Activated T-helper 2 cell treated with anti-CD3 and anti-CD28 coated beads, Interferon-gamma antibody, Interleukin-2, Interleukin-4, amounts not matched to agents 10 μg/mL and 5 μg/mL and 100 μg/mL, durations not matched to agents 14 hours and 24 hours and 36 hours (primary cell): ENCODE measurements at places on chromosomes 3 and 15. TPM values are rescaled to one million over a fixed set of nuclear protein-coding genes. Genes with fewer than 3 reads are reported as not detected.

The CFAP100 gene
- not detected in 2 replicates for total RNA-seq

The SLC6A20 gene
- total RNA-seq = not detected in 2 replicates

DNA sequence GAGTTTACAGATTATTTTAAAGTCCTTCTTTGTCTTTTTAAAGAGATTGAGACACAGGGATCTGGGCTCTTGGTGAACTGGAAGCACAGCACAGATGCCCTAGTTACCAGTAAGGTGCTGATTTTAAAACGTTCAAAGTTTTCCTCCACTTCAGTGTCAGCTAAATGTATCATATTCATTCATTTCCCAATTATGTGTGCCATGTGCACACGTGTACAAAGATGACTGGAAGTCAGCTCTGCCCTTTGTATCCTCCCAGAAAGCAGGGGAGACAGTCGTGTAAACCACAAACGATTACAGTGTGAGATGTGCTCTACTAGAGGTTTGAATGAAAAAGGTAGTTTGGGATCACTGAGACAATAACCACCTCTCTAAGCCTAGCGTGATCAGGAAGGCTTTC, 730 bp downstream of the ZKSCAN7 start:
- H3K36me3 ChIP-seq = peaks cover 15% of the 10 kb centered on the region
- no peak for DNase-seq

The AADACL2 gene
- total RNA-seq = not detected in 2 replicates

The TIMP4 gene
- total RNA-seq = 0.41 and 0.92 TPM in 2 replicates

DNA sequence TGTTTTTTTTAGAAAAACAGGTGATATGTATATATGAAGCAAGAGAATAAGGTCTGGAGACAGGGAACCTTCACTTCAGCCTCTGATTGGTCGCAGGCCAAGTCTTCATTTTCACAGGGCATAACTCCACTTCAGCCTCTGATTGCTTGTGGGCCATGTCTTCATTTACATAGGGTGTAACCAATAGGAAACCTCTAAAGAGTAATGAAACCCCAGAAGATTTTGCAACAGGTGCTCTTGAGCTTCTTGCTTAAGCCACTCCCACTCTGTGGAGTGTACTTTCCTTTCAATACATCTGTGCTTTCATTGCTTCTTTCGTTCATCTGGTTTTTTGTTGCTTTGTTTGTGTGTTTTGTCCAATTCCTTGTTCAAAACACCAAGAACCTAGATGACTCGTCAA, 22.6 kb upstream of the SCG3 start:
- H3K36me3 ChIP-seq = no peaks in the 10 kb centered on the region
- DNase-seq = no peak
- H3K4me3 ChIP-seq = no peak overlapping the region
- no peaks in the 10 kb centered on the region for H3K4me1 ChIP-seq
- no peak overlapping the region for H3K27ac ChIP-seq

The APBA2 gene
- total RNA-seq = 1.1 and 1.2 TPM in 2 replicates

GRCh38 chr3:9088441-9089353, 125.4 kb upstream of the RAD18 start:
- no peak overlapping the region for H3K4me3 ChIP-seq
- H3K4me1 ChIP-seq = no peaks in the 10 kb centered on the region
- no peak overlapping the region for H3K27ac ChIP-seq
- H3K27me3 ChIP-seq = peaks cover 9% of the 10 kb centered on the region
- no peak for DNase-seq
- no peaks in the 10 kb centered on the region for H3K36me3 ChIP-seq

DNA sequence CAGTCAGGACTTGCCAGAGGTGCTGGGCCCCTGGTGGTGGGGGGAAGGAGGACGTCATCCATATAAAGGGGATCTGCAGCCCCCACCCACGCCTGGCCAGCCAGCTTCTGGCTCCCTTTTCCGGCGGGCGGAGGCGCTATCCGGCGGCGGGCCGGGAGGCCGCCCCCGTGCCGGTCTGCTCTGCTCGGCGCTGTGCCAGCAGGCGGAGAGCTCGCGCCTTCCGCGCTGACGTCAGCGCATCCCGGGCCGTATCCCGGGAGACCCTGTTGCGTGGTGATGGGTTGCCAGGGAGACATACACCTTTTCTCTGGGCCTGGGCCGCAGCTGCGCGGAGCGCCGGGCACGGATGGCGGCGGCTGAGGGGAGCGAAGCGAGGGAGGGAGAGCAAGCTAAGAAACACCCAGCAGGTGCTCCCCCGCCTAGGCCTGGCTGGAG, 1.1 kb downstream of the FAM131A start:
- DNase-seq = no peak
- peaks cover 39% of the 10 kb centered on the region for H3K4me1 ChIP-seq
- H3K27ac ChIP-seq = no peak overlapping the region
- peaks cover 19% of the 10 kb centered on the region for H3K36me3 ChIP-seq
- peak overlapping the region; percentile 9 for H3K4me3 ChIP-seq

DNA sequence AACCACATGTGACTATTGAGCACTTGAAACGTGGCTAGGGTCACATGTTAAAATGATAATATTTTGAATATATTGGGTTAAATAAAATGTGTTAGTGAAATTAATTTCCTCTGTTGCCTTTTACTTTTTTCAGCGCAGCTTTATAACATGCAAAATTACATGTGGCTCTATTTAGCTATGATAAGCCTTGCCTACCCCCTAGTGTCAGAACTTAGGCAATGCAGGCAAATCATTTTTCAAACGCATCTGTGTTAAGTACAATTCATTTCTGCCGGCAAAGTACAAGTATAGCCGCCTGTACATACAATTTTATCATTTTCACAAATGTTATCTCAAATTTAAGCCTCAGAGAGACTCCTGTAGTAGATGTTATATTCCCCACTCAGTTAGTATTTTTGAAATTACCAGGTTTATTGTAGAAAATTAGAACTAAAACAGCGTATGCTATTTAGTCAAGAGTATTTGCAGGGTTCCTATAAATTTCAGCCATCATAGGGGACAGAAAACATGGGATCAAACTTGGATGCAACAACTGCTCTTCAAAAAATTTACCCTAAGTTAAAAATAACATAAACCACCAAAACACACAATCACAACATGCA, 56.1 kb downstream of the TAFA4 start:
- no peaks in the 10 kb centered on the region for H3K4me1 ChIP-seq
- peaks cover 14% of the 10 kb centered on the region for H3K27me3 ChIP-seq
- no peak overlapping the region for H3K4me3 ChIP-seq

GRCh38 chr15:82197733-82198594, 64.6 kb downstream of the EFL1 start:
- peak; percentile 35 for DNase-seq
- no peak overlapping the region for H3K27ac ChIP-seq
- no peak overlapping the region for H3K4me3 ChIP-seq
- H3K36me3 ChIP-seq = peaks cover 2% of the 10 kb centered on the region

DNA sequence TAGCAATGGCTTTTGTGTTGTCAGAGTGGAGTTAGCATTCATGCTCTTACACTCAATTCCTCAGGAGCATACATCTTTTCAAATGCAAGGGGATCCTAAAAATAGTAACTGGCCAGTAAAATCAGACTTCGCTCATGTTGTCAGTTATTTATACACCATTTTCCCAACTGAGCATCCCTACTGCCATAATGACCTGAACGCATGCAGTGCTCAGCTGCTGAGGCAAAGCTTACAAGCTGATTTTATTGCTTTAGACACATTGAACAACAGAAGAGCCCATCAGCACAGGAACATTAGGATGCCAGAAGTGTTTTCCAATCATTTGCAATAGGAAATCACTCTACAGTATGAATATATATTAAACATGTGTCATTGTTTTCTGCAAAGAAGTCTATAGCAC, 689.7 kb upstream of the BCHE start:
- no peaks in the 10 kb centered on the region for H3K36me3 ChIP-seq
- no peak overlapping the region for H3K27ac ChIP-seq

The OR5AC2 gene
- total RNA-seq = not detected in 2 replicates

DNA sequence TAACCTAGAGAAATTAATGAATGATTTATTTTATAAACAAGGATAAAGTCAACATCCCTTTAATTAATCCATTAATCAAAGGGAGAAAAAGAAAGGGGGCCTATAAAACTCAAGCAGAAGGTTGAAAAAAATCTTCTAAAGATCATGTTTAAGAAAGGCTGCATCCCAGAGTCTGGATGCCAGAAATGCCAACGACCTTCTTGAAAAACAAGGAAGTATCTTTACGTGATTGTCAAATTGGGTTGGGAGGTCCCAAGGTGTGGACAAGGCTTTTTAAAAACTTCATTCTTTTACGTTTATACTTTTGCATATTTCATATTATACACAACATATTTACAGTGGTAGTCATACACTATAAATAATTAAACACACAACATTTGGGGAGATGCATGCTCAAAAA, 1.6 kb downstream of the GOLGB1 start:
- peaks cover 11% of the 10 kb centered on the region for H3K27me3 ChIP-seq
- no peak overlapping the region for H3K4me3 ChIP-seq
- peaks cover 4% of the 10 kb centered on the region for H3K36me3 ChIP-seq
- peaks cover 7% of the 10 kb centered on the region for H3K4me1 ChIP-seq
- H3K27ac ChIP-seq = no peak overlapping the region

The SAMMSON gene
- total RNA-seq = not detected in 2 replicates

- H3K27ac ChIP-seq = no peak overlapping the region
- peaks cover 25% of the 10 kb centered on the region for H3K36me3 ChIP-seq
- no peak for DNase-seq
- no peak overlapping the region for H3K4me3 ChIP-seq
- H3K27me3 ChIP-seq = no peaks in the 10 kb centered on the region
- no peaks in the 10 kb centered on the region for H3K4me1 ChIP-seq
These were observed 21.8 kb upstream of the ANPEP start for GRCh38 chr15:89836267-89837133.

The C3orf20 gene
- 0.07 and 0.16 TPM in 2 replicates for total RNA-seq

DNA sequence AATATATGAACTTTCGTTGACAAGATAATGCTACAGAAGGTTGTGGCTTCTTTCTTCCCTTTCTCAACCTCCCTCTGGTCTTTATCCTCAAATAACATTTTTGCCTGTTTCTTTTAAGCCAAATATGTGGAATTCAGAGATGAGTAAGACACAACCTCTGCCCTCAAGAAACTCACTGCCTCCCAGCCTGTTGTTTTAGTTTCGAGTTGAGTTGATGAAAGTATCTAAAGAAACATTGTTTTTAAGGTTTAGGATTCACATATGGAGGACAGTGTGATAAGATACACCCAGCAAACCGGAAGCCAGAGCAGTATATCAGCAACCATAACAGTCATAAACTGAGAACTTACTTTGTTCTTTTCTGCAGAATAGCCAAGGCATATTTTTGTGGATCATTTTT, 218.6 kb downstream of the THSD4 start:
- peaks cover 8% of the 10 kb centered on the region for H3K27me3 ChIP-seq
- H3K4me1 ChIP-seq = peaks cover 23% of the 10 kb centered on the region
- H3K4me3 ChIP-seq = no peak overlapping the region
- DNase-seq = no peak

DNA sequence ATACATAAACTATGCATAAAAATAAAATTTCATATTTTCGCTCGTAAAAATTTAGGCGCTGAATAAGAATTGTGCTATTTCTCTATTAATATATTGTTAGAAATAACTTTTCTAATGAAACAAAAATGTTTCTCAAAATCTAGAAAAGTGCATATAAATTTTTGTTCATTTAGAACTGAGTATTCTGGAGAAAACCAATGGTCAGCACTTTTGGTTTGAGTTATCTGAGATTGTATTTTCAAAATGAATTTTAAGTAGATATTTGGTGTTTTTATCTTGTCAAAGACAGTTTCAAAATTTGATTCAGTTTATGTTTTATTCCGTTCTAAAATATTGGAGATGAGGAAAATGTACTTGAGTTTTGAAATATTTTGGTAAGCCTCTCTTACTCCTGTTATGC, 13.9 kb downstream of the MYNN start:
- H3K27me3 ChIP-seq = no peaks in the 10 kb centered on the region
- H3K4me1 ChIP-seq = peaks cover 19% of the 10 kb centered on the region
- no peak for DNase-seq
- no peak overlapping the region for H3K4me3 ChIP-seq
- peaks cover 64% of the 10 kb centered on the region for H3K36me3 ChIP-seq

The CHSY1 gene
- total RNA-seq = 50.5 and 52.2 TPM in 2 replicates

GRCh38 chr15:44763187-44763586, 26.9 kb downstream of the TRIM69 start:
- peaks cover 4% of the 10 kb centered on the region for H3K4me1 ChIP-seq
- H3K4me3 ChIP-seq = no peak overlapping the region
- no peak overlapping the region for H3K27ac ChIP-seq
- peaks cover 3% of the 10 kb centered on the region for H3K27me3 ChIP-seq

- peaks cover 4% of the 10 kb centered on the region for H3K36me3 ChIP-seq
- H3K27me3 ChIP-seq = peaks cover 8% of the 10 kb centered on the region
- H3K27ac ChIP-seq = no peak overlapping the region
- no peak for DNase-seq
These were observed 64.8 kb upstream of the ARL8B start for GRCh38 chr3:5057272-5057671.

DNA sequence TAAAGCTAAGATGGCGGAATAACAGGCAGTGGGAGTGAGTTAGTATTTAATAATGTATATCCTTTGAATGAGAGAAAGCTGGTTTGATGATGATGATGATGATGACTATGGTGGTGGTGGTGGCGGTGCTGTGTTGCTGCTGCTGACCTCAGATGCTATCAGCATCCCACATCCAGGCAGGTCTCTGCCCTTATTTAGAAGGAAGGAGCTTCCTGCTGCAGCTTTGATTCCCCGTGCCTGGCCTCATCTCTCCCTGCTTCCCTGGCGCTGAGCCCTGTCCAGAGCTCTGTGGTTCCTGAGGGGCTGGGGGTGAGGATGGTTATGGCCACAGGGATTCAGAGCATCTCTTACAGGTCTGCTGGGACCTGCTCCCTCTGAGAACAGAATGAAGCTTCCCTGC, 73.1 kb downstream of the RAB11A start:
- H3K36me3 ChIP-seq = no peaks in the 10 kb centered on the region
- peaks cover 15% of the 10 kb centered on the region for H3K4me1 ChIP-seq
- peak; percentile 38 for DNase-seq
- no peak overlapping the region for H3K27ac ChIP-seq

GRCh38 chr15:77243135-77243534, 172.2 kb upstream of the TSPAN3 start:
- no peaks in the 10 kb centered on the region for H3K27me3 ChIP-seq
- no peak overlapping the region for H3K4me3 ChIP-seq
- no peaks in the 10 kb centered on the region for H3K36me3 ChIP-seq
- H3K4me1 ChIP-seq = peaks cover 3% of the 10 kb centered on the region
- DNase-seq = no peak
- no peak overlapping the region for H3K27ac ChIP-seq

- H3K27ac ChIP-seq = no peak overlapping the region
- H3K36me3 ChIP-seq = peaks cover 2% of the 10 kb centered on the region
- H3K4me1 ChIP-seq = peaks cover 62% of the 10 kb centered on the region
- no peaks in the 10 kb centered on the region for H3K27me3 ChIP-seq
These were observed 17.8 kb downstream of the USP3 start for GRCh38 chr15:63522225-63522578.

GRCh38 chr3:185552358-185552877, at the start of gene LIPH:
Gene LIPH (minus strand): TSS chr3:185552588. CDS start chr3:185552471, 117 bp downstream.
- H3K36me3 ChIP-seq = no peaks in the 10 kb centered on the region
- H3K4me3 ChIP-seq = no peak within 1 kb of the TSS
- DNase-seq = no peak
- H3K27me3 ChIP-seq = no peaks in the 10 kb centered on the region
- peaks cover 11% of the 10 kb centered on the region for H3K4me1 ChIP-seq

GRCh38 chr3:102180280-102180931, 254.4 kb upstream of the ZPLD1 start:
- H3K4me1 ChIP-seq = peaks cover 3% of the 10 kb centered on the region
- no peak for DNase-seq
- H3K4me3 ChIP-seq = no peak overlapping the region
- H3K27me3 ChIP-seq = peaks cover 1% of the 10 kb centered on the region
